Breast epithelium (tissue), 4 donors: ENCODE measurements at places on chromosomes 13 and 19. TPM values are rescaled to one million over a fixed set of nuclear protein-coding genes. Genes with fewer than 3 reads are reported as not detected.

FOXO1 gene
- 67.2 TPM for total RNA-seq

SMIM44 gene
- total RNA-seq = not detected

DACH1 gene
- total RNA-seq = 2.2 TPM

PROZ gene
- total RNA-seq = not detected

DNA sequence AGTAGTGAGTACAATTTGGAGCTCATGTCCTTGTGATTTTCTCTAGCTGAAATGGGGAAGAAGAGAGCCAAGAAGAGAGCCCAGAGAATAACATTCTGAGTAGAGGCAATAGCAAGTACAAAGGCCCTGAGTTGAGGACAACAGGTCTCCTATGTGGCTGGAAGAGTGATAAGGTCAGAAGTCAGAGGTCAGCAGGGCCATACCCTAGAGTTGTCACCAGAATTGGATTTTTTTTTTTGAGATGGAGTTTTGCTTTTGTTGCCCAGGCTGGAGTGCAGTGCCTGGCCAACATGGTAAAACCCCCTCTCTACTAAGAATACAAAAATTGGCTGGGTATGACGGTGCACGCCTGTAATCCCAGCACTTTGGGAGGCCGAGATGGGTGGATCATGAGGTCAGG, 8.0 kb upstream of the TRIM28 start:
- peaks cover 6% of the 10 kb centered on the region for H3K4me1 ChIP-seq
- H3K4me3 ChIP-seq = no peak overlapping the region
- H3K27ac ChIP-seq = no peak overlapping the region
- H3K36me3 ChIP-seq = no peaks in the 10 kb centered on the region
- DNase-seq = no peak

DNA sequence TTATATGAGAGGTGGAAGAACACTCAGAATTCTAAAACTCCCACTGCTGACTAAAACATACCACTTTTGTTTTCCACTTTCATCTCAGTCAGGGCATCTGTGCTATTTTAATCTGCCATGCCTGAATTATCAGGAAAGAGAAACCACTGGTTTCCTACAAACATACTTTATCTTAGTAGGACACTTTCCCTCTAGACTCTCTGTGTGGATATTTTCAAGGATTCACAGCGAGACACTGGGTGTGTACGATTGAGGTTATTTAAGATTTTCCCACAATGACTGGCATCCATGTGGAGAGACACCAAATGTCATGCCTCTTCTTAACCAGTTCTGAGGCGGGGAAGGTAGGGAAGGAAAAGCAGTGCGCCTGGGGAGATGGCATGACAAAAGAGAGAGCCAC, 212.2 kb downstream of the ENOX1 start:
- no peaks in the 10 kb centered on the region for H3K36me3 ChIP-seq
- no peak overlapping the region for H3K27ac ChIP-seq
- H3K4me1 ChIP-seq = no peaks in the 10 kb centered on the region
- no peak overlapping the region for H3K4me3 ChIP-seq
- no peaks in the 10 kb centered on the region for H3K27me3 ChIP-seq

GRCh38 chr19:36488846-36489117, 579 bp downstream of the ZNF566 start:
- DNase-seq = no peak
- peak overlapping the region; percentile 85 for H3K4me3 ChIP-seq
- no peaks in the 10 kb centered on the region for H3K27me3 ChIP-seq
- peaks cover 6% of the 10 kb centered on the region for H3K4me1 ChIP-seq
- no peaks in the 10 kb centered on the region for H3K36me3 ChIP-seq

DNA sequence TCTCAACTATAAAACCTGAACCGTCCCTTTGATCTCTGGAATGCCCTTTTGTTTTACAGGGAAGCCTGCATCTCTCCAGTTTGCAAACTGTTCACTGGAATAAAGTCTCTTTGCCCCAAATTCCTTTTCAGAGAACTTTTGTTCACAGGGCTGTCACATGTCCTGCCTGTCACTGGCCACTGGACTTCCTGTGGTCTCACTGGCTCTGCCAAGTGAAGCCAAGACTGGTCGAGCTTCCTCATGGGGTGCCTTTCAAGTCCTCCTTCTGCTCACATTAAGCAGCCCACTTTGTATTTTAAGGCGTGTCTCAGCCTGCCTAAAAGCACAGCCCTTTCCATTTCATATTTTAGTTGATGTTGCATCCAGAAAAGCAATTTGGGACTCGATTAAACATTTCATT, 215.7 kb downstream of the KATNAL1 start:
- H3K27me3 ChIP-seq = no peaks in the 10 kb centered on the region
- no peaks in the 10 kb centered on the region for H3K4me1 ChIP-seq
- H3K36me3 ChIP-seq = no peaks in the 10 kb centered on the region
- no peak overlapping the region for H3K27ac ChIP-seq

- H3K27ac ChIP-seq = no peak overlapping the region
- no peak for DNase-seq
- no peaks in the 10 kb centered on the region for H3K4me1 ChIP-seq
- H3K27me3 ChIP-seq = no peaks in the 10 kb centered on the region
- no peak overlapping the region for H3K4me3 ChIP-seq
Measured at GRCh38 chr13:93867481-93867880, 612.0 kb downstream of the DCT start.

DNA sequence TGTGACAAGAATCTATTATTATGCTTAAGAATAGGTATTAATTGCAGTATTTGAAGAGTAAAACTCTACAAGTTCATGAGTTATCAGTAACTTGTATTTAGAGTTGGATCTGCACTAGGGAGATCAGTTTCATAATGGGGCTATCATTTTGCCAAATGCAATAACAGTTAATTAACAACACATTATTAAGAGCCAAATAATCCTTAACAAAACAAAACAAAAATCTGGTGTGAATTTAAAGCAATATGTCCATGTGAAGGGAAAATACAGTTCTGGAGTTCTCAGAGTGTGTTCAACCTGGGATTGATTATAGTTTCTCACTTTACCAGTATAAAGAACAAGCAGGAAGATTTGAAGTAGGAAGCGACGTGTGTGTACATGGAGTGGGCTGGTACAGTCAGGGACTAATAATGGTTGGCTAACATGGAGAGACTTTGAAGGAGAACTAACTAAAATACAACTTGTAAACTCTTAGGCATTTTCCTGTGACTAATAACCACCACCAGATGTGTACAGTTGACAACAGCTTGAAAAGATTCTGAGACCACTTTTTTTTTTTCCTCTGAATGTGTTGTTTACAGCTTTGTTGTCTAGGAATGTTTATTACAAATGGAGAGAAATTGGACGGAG, 58.5 kb downstream of the POSTN start:
- no peaks in the 10 kb centered on the region for H3K27me3 ChIP-seq
- H3K27ac ChIP-seq = peak overlapping the region; percentile 12
- H3K4me1 ChIP-seq = no peaks in the 10 kb centered on the region
- H3K36me3 ChIP-seq = no peaks in the 10 kb centered on the region

DNA sequence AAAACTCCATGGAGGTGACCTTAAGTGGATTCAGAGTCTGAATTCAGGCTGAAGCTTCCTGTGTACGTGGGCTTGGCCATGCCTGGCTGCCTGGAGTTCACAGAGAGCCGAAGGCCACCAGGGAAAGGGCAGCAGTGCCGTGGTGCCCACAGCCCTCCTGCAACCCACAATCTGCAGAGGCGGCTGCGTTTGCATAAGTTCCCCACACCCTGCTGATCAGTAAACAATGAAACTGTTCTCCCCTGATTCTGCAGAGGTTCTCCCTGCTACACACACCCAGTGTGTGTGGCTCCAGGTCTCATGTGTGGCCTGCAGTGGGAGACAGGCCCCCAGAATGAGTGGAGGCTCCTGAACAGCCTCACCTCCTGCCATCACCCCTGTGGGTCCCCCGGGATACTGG, 126.9 kb upstream of the SLC7A1 start:
- no peak overlapping the region for H3K4me3 ChIP-seq
- no peak overlapping the region for H3K27ac ChIP-seq
- H3K27me3 ChIP-seq = no peaks in the 10 kb centered on the region
- no peak for DNase-seq

- no peaks in the 10 kb centered on the region for H3K4me1 ChIP-seq
- no peak overlapping the region for H3K27ac ChIP-seq
- peaks cover 15% of the 10 kb centered on the region for H3K27me3 ChIP-seq
- peak; percentile 27 for DNase-seq
Measured at GRCh38 chr13:113914333-113915011, 50.6 kb upstream of the GAS6 start.

DNA sequence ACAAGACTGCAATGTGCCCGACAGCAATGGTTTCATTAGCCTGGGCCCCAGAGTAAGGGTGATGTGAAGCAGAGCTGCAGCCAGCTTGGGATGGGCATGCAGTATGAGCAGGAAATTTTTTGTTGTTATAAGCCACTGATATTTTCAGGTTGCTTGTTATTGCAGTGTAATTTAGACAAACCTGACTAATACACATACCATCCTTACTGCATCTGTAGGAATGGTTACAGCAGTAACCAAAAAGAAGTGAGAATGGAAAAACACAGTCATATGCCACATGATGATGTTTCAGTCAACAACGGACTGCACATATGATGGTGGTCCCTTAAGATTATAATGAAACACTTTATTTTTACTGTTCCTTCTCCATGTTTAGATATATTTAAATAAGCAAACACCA, 8.6 kb upstream of the POMP start:
- H3K36me3 ChIP-seq = no peaks in the 10 kb centered on the region
- no peak overlapping the region for H3K27ac ChIP-seq
- H3K27me3 ChIP-seq = no peaks in the 10 kb centered on the region
- no peak for DNase-seq

DNA sequence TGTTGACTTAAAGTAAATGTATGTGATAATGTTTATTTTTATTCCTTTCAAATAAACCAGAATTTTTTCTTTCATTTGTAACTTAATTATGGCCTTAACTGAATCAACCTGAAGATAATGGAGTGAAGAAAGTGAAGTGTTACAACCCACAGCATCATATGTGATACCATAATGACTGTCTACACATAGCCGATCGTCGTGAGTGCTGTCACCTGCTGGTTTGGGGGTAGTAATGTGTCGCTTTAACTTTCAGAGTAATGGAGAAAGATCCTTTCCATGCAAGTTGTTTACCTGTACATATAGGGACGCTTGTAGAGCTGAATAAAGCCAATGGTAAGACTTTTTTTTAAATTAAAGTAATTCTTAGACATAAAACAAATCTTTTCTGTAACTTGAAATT, 9.9 kb downstream of the CDC16 start:
- H3K4me3 ChIP-seq = no peak overlapping the region
- H3K27ac ChIP-seq = no peak overlapping the region
- no peaks in the 10 kb centered on the region for H3K4me1 ChIP-seq
- DNase-seq = no peak
- peaks cover 21% of the 10 kb centered on the region for H3K36me3 ChIP-seq

DNA sequence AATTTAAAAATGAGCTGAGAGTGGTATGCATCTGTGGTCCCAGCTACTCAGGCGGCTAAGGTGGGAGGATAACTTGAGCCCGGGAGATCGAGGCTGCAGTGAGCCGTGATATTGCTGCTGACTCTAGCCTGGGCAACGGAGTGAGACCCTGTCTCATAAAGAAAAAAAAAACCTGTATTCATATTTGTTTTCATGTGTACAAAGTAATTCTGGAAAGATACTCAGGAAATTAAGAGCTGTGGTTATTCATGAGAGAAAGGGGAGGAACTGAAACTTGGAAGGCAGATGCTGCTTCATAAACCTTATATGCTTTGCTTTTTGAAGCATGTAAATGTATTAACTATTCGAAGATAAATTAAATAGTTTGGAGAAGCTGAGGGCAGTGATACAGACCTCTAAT, 8.8 kb upstream of the RLN3 start:
- no peaks in the 10 kb centered on the region for H3K36me3 ChIP-seq
- H3K4me3 ChIP-seq = no peak overlapping the region
- no peaks in the 10 kb centered on the region for H3K27me3 ChIP-seq

GRCh38 chr13:33639626-33640080, 178.3 kb upstream of the RFC3 start:
- no peaks in the 10 kb centered on the region for H3K27me3 ChIP-seq
- H3K4me1 ChIP-seq = no peaks in the 10 kb centered on the region
- peak overlapping the region; percentile 13 for H3K27ac ChIP-seq
- H3K4me3 ChIP-seq = no peak overlapping the region
- no peak for DNase-seq

GRCh38 chr13:112759827-112760226, 70.0 kb downstream of the ATP11A start:
- no peaks in the 10 kb centered on the region for H3K27me3 ChIP-seq
- H3K4me3 ChIP-seq = no peak overlapping the region
- DNase-seq = no peak
- no peaks in the 10 kb centered on the region for H3K4me1 ChIP-seq
- H3K27ac ChIP-seq = no peak overlapping the region

- DNase-seq = no peak
- no peaks in the 10 kb centered on the region for H3K36me3 ChIP-seq
- H3K27me3 ChIP-seq = no peaks in the 10 kb centered on the region
- no peak overlapping the region for H3K27ac ChIP-seq
Measured at GRCh38 chr19:30390356-30390988, 18.3 kb downstream of the ZNF536 start.

- H3K27me3 ChIP-seq = no peaks in the 10 kb centered on the region
- no peak for DNase-seq
- no peak overlapping the region for H3K27ac ChIP-seq
- no peak overlapping the region for H3K4me3 ChIP-seq
- H3K4me1 ChIP-seq = no peaks in the 10 kb centered on the region
- no peaks in the 10 kb centered on the region for H3K36me3 ChIP-seq
Measured at GRCh38 chr13:77029436-77029835, 2.5 kb upstream of the FBXL3 start.

DNA sequence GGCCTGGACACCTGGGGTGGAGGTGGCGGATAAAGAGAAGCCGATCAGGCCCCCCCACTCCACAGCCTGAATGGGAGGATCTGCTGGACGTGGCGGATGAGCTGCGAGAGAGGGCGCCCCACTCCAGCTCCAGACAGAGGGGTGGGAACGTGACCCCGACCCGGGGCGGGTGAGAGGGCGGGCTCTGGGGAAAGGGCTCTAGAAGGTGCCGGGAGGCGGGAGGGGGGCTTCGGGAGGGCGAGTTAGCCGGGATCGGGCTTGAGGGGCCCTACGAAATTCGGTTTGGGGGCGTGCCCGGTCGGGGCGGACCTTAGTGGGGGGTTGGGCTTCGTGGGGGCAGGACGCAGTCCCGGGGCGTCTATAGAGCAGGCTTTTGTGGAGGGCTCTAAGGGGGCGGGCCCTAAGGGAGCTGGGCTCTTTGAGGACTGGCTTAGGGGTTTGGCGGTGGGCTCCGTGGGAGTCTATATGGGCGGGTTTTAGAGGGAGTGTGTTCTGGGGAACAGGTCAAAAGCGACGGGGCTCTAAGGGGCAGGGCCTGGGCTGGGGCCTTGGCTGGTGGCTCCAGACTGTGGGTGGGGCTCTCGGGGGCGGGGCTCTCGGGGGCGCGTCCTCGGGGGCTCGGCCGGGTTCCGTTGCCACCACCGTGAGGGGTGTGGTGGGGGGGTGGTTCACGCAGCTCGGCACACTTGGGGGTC, 4.1 kb upstream of the NANOS3 start:
- no peaks in the 10 kb centered on the region for H3K36me3 ChIP-seq
- no peaks in the 10 kb centered on the region for H3K4me1 ChIP-seq
- no peak for DNase-seq
- no peaks in the 10 kb centered on the region for H3K27me3 ChIP-seq
- H3K27ac ChIP-seq = peak overlapping the region; percentile 69

GRCh38 chr19:17616961-17617806, 61.7 kb downstream of the COLGALT1 start:
- DNase-seq = no peak
- H3K4me3 ChIP-seq = no peak overlapping the region
- H3K27me3 ChIP-seq = peaks cover 2% of the 10 kb centered on the region
